ENCODE measurements at places on chromosomes 6 and 20.

DNA sequence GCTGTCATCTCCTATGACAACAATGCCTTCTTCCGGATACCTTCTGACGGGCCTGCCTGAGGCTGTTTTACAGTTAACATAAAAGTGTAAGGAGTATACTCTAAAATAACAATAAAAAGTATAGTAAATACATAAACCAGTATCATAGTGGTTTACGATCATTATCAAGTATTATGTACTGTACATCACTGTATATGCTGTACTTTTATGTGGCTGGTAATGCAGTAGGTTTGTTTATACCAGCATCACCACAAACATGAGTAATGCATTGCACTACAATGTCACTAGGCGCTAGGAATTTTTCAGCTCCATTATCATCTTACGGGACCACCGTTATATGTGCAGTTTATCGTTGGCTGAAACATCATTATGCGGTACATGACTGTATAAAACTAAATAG lies 76.5 kb downstream of the VEGFA start:
- H3K27ac ChIP-seq: no peak overlapping the region
- no peaks in the 10 kb centered on the region for H3K4me1 ChIP-seq
- H3K27me3 ChIP-seq: peaks cover 12% of the 10 kb centered on the region
- H3K36me3 ChIP-seq: no peaks in the 10 kb centered on the region
- H3K4me3 ChIP-seq: no peak overlapping the region
- no peak for DNase-seq

- H3K27ac ChIP-seq: no peak overlapping the region
- peak overlapping the region; percentile 51 for H3K4me3 ChIP-seq
- H3K36me3 ChIP-seq: no peaks in the 10 kb centered on the region
- H3K4me1 ChIP-seq: peaks cover 18% of the 10 kb centered on the region
Measured at GRCh38 chr6:12291071-12291838, 1.1 kb downstream of the EDN1 start.

DNA sequence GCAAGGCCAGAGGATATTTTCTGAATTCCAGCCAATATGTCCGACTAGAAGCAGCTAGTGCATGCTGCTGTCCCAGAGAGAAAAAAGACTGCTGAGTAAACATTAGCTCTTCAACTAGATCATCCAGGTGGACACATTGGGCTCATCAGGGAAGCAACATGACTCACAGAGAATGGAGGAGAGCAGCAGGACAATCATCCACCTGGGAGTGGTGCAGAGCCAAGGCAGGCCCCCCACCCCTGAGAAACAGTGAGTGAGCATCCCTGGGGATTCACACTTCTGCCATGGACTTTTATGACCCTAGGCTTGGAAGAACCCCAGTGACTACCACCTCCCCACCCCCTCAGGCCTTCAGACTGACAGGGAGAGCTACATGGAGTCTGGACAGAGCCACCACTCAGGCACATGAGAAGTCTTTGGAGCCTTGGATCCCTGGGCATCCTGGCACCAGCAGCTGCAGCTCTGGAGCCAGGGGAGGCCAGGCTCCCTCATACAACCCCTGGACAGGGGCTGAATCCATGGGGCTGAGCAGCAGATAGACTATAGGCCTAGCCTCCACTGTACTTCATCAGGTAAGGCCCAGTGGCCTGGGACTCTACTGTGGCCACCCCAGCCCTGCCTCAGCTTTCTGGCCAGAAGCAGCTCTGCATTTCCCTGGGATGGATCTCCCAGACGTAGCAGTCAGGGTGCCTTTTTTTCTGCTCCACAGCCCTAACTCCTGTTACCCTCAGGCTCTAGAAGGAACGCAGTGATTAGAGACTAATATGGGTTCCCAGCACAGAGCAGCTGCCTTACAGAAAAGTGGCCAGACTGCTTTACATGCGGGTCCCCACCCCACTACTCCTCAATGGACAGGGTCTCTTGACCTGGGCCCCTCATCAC lies 82.9 kb upstream of the RNF217 start:
- H3K36me3 ChIP-seq: no peaks in the 10 kb centered on the region
- no peak overlapping the region for H3K27ac ChIP-seq
- peaks cover 8% of the 10 kb centered on the region for H3K4me1 ChIP-seq
- DNase-seq: no peak

- no peak overlapping the region for H3K4me3 ChIP-seq
- DNase-seq: no peak
- no peak overlapping the region for H3K27ac ChIP-seq
- H3K36me3 ChIP-seq: no peaks in the 10 kb centered on the region
- no peaks in the 10 kb centered on the region for H3K4me1 ChIP-seq
Measured at GRCh38 chr6:25548451-25548850, 103.6 kb upstream of the SCGN start.

DNA sequence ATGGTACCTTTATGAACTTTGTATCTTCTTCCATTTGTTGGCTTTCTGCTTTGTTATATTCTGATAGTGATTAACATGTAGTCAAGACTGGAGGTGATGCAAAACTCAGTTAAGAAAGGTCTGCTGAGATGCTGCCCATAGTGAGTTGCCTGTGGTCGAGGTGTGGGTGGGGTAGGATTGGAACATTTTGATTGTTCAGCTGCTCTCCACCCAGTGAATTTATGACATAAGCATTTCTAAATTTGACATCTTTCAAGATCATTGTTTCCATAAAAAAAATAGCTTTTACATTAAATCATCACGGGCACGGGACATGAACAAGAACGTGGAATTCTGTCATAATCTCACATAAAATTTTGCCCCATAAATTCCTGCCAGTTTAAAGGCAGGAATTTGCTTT lies 146.6 kb upstream of the POU3F2 start:
- H3K4me1 ChIP-seq: no peaks in the 10 kb centered on the region
- no peaks in the 10 kb centered on the region for H3K36me3 ChIP-seq
- DNase-seq: no peak
- H3K4me3 ChIP-seq: no peak overlapping the region
- H3K27ac ChIP-seq: no peak overlapping the region

DNA sequence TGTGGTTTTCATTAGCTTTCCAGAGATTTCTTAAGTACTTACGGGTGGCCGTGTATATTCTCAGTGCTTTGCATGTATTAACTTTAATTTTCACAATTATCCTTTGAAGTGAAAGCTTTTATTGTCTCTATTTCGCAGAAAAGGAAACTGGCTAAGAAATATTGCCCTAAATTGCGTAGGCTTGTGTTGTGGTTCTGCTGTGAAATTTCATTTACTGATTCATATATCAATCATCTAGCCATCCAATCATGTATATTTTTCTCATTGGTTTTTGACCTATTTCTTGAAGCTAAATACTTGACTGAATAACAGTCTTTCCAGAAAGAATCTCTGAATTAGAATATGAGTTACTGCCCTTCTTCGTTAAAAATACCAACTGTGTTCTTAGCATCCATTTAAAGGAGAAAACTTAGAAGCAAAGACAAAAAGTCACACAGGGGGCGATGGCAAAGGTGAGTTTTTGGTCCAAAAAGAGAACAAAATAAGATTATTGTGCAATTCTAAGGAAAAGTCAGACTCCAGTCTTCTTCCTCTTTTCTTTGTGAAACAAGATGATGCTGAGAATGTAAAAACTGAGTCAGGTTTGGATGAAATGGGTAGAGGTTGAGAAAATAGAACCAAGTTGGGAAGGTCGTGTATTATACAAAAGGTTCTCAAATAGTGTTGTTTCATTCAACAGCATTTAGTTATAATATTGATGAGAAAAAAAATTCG lies 1.4 kb downstream of the CYB5R4 start:
- H3K27ac ChIP-seq: peak overlapping the region; percentile 96
- H3K4me3 ChIP-seq: peak overlapping the region; percentile 98
- H3K27me3 ChIP-seq: no peaks in the 10 kb centered on the region
- H3K36me3 ChIP-seq: peaks cover 13% of the 10 kb centered on the region
- peaks cover 41% of the 10 kb centered on the region for H3K4me1 ChIP-seq
- DNase-seq: no peak

- peaks cover 37% of the 10 kb centered on the region for H3K36me3 ChIP-seq
- no peak overlapping the region for H3K27ac ChIP-seq
- H3K4me3 ChIP-seq: no peak overlapping the region
- no peaks in the 10 kb centered on the region for H3K27me3 ChIP-seq
Measured at GRCh38 chr6:106318061-106318460, 7.5 kb downstream of the ATG5 start.

- DNase-seq: peak; percentile 75
- H3K4me3 ChIP-seq: peak within 1 kb of the TSS; percentile 95
- H3K36me3 ChIP-seq: no peaks in the 10 kb centered on the region
- H3K27ac ChIP-seq: peak within 1 kb of the TSS; percentile 99
- no peaks in the 10 kb centered on the region for H3K27me3 ChIP-seq
Measured at GRCh38 chr6:109455437-109456110, at the start of gene MICAL1. TSS of gene MICAL1 (minus strand) at chr6:109455772. CDS start at chr6:109454196, 1,576 bp downstream.

DNA sequence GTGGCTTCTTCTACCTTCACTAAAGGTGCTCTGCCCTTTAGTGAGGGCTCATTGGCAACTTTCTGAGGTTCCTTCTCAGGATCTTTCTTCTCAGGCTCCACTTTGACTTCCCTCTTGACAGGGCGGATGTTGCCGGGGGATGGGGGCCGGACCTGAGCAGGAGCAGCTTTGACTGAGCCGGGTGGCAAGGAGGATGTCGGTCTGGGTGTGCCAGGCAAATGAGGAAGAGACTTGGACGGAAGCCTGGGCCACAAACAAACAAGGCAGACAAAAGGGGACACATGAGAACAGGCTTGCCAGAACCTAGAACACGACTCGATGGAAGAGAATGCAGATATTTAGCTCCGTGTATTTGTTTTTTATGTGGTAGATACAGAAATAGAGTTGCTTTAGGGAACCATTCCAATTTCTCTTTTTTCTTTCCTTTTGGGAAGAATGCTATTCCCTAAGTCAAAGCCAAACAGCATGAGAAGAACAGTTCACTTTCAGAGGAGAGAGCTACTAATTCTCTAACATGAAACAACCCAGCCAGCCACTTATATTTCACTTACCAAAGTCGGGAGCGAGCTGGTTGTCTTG lies 76.2 kb upstream of the BCLAF1 start:
- H3K4me1 ChIP-seq: peaks cover 4% of the 10 kb centered on the region
- no peak overlapping the region for H3K4me3 ChIP-seq
- no peak overlapping the region for H3K27ac ChIP-seq

- no peak overlapping the region for H3K4me3 ChIP-seq
- no peak for DNase-seq
- no peaks in the 10 kb centered on the region for H3K36me3 ChIP-seq
- peaks cover 16% of the 10 kb centered on the region for H3K4me1 ChIP-seq
- H3K27ac ChIP-seq: no peak overlapping the region
Measured at GRCh38 chr6:35494161-35494563, 2.7 kb downstream of the TEAD3 start.

GRCh38 chr20:38776363-38776762 lies 28.1 kb downstream of the ACTR5 start:
- no peak for DNase-seq
- H3K27ac ChIP-seq: peak overlapping the region; percentile 92
- H3K4me3 ChIP-seq: no peak overlapping the region

DNA sequence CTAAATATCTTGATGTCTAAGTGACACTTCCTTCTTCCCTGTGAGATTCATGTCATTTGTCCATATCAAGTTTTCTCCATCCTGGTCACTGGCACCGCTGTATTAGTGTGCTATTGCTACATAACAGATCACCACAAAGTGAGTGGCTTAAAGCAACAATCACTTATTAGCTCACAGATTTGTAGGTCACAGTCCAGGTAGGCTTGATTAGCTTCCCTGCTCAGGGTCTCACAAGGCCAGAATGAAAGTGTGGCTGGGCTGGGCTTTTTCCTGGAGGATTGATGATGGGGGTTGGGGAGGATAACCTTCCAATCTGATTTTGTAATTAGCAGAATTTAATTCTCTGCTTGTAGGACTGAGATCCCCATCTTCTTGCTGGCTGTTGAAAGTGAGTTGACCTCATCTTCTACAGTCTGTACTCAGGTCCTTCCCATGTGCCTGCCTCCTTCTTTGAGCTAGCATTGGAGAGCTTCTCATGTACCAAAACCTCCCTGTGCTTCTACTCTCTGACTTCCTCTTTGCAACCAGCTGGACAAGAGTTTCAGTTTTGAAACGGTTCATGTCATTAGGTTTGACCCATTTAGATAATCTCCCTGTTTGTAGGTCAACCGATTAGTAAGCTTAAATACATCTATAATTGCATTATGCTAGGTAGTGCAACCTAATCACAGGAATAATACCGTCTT lies 152.4 kb upstream of the MAN1A1 start:
- DNase-seq: no peak
- H3K4me3 ChIP-seq: no peak overlapping the region
- H3K36me3 ChIP-seq: no peaks in the 10 kb centered on the region
- H3K27me3 ChIP-seq: peaks cover 3% of the 10 kb centered on the region
- H3K27ac ChIP-seq: no peak overlapping the region

- H3K4me1 ChIP-seq: no peaks in the 10 kb centered on the region
- no peaks in the 10 kb centered on the region for H3K36me3 ChIP-seq
- H3K4me3 ChIP-seq: no peak overlapping the region
- DNase-seq: no peak
Measured at GRCh38 chr6:12935637-12936036, 219.1 kb downstream of the PHACTR1 start.

- no peak overlapping the region for H3K4me3 ChIP-seq
- no peak overlapping the region for H3K27ac ChIP-seq
- no peaks in the 10 kb centered on the region for H3K4me1 ChIP-seq
- DNase-seq: no peak
- H3K36me3 ChIP-seq: peaks cover 61% of the 10 kb centered on the region
Measured at GRCh38 chr20:3612795-3613572, 50.2 kb downstream of the GFRA4 start.

DNA sequence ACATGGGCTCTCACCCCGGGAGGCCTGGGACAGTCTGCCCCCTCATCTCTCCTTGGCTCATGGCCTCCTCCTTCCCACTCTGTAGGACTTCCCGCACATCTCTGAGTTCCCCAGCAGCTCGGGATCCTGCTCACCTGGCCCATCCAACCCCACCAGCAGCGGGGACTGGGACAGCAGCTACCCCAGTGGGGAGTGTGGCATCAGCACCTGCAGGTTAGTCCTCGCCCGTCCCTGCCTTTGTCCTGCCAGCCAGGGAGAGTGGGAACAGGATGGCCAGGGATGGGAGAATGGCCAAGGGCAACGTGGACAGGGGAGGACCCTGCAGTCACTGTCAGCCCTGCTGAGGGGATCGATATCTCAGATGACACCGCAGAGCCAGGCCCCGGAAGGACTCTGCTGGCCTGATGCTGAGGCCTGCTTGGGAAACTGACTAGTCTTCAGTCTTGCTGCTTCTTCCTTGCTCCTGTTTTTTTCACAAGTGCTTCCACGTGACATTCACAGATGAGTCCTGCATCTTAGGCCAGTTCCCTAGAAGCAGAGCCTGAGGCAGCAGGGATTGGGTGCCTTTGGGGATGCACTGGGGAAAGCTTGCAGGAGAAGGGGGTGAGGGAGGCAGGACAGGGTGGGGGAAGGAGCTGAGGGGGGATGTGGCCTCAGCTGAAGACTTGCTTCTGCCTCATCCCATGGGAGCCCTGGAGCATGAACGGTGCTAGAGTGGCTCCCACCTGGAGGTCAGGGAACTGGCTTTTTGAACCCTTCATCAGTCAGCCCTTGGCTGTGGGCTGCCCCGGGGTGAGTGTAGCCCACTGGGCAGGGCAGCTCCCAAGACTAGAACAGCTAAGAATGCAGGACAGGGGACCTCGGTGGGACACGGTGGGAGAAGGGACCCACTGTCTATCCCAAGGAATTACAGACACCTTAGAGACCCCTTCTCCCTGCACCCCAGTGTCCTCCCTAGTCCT lies 120.1 kb downstream of the JPH2 start:
- peaks cover 2% of the 10 kb centered on the region for H3K27me3 ChIP-seq
- H3K4me3 ChIP-seq: peak overlapping the region; percentile 59
- H3K36me3 ChIP-seq: no peaks in the 10 kb centered on the region

- peaks cover 34% of the 10 kb centered on the region for H3K27me3 ChIP-seq
- peak overlapping the region; percentile 69 for H3K4me3 ChIP-seq
- DNase-seq: no peak
- peak overlapping the region; percentile 28 for H3K27ac ChIP-seq
Measured at GRCh38 chr6:6711832-6712448, 123.4 kb downstream of the LY86 start.

- peaks cover 50% of the 10 kb centered on the region for H3K4me1 ChIP-seq
- H3K27ac ChIP-seq: peak overlapping the region; percentile 89
- H3K27me3 ChIP-seq: no peaks in the 10 kb centered on the region
- DNase-seq: no peak
- peak overlapping the region; percentile 92 for H3K4me3 ChIP-seq
- H3K36me3 ChIP-seq: no peaks in the 10 kb centered on the region
Measured at GRCh38 chr6:170292111-170292406, 1.2 kb upstream of the DLL1 start.
